Omental fat pad (tissue), 4 donors: ENCODE measurements at places on chromosomes 13 and 19.

- no peak for DNase-seq
These were observed 53.1 kb downstream of the ATP7B start for GRCh38 chr13:51958217-51958547.

DNA sequence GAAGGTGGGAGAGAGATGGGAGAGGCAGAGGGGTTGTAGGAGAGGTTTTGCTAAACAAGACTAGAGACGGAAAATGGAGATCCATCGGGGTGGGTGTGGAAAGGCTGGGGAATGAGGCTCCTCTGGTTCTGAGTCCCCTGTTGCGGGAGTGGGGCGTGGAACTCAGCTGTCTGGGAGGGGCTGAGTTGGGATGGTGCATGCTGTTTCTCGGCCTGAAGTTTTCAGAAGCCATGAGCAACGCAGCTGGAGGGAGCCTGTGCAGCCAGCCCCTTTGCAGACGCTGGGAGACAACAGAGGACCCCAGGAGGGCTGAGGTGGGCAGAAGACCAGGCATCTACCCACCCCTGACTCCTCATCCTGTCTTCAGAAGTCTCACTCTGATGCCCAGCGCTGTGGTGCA lies 7.4 kb upstream of the GIPR start:
- no peak for DNase-seq

DNA sequence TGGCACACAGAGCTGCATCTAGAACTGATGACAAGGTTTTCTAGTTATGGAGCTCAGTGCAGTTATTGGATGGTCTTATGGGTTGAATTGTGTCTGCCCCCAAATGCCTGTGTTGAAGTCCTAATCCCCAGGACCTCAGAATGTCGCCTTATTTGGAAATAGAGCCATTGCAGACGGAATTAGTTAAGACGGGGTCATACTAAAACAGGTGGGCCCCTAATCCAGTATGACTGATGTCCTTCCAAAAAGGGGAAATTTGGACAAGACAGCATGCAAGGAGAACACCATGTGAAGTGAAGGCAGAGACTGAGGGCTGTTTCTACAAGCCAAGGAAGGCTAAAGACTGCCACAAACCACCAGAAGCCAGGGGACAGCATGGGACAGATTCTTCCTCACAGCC lies 148.7 kb downstream of the KCTD12 start:
- no peak for DNase-seq

- DNase-seq = no peak
These were observed 82.7 kb downstream of the ATP11A start for GRCh38 chr13:112772539-112772909.

GRCh38 chr19:56110515-56111448 lies 10.3 kb downstream of the ZNF787 start:
- DNase-seq = no peak

DNA sequence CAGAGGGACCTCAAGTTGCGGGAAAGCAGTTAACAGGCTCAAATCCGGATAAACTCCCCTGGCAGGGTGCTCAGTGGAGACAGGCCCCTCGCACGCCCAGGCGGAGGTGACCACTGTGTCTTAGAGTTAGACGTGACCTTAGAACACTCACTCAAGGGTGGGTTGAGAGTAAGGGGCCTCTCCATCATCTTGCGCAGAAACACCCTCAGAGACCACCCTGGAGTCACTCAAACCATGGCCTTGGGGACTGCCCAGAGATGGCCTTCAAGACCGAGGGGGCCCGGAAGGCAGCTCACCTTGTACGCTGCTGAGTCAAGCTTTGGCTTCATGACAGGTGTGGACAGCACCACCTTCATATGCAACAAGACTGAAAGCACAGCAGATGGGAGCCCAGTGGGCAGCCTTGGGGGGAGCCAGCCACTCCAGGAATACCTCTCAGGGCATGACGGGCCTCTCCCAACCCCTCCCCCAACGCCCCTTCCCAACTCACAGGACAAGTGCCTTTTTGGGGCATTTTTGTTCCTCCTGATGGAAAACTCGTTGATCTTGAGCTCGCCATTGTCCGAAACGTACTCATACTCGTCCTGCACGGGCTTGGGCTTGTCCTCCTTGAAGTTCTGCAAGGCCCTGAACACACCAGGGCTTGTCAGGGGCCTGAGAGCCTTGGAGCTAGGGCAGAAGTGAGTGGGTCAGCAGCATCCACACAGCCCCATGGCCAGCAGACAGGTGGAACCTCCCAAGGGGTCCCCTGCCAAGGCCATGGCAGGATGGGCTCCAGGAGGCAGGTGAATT lies 229.2 kb downstream of the TUBA3C start:
- no peak for DNase-seq

- DNase-seq = peak; percentile 83
These were observed 2.9 kb downstream of the NUMBL start for GRCh38 chr19:40687525-40688016.

DNA sequence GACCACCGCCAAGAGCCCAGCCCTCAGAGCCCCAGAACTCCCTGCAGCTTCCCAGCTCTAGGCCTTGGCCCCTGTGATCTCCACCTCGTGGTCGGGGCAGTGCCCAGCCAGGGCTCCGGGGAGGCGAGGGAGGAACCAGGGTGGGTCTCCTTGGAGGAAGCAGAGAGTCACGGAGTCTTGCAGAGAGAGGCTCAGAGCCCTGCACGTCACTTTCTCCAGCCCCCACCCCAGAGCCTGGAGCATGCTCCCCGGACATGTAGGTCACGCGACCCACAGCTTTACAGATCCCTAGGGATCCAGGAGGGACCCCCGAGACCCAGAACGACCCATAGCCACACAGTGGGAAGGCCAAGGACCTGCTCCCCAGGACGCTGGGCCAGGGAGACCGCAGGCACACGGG lies 11.9 kb downstream of the GADD45B start:
- no peak for DNase-seq

DNA sequence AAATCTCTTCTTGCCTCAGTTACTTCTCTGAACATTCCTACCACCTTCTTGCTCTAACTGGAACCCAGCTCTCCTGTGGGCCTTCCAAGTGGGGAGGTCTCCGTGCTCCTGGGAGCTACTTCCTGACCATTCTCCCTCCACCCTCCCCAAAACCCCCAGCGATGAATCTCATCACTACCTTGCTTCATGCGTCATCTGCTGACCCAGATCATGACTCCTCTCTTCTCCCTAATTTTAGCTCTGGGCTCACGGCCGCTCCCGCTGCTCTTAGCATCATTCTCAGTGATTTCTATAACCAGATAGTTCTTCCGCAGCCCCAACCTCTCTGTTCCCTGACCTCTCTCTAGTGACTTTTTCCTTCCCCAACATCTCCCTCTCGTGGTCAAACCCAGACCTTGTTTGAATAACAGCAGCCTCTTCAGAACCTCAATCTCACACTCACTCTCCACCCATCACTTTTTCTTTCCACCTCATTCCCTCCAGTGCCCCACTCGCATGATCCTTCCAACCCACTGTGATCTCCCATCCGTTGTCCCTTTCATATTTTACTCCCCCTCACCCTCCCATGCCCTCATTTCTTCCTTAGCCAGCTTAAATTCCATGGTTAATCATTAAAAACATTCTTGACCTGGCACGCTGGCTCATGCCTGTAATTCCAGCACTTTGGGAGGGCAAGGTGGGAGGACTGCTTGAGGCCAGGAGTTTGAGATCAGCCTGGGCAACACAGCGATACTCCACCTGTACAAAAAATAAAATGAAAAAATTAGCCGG lies 21.8 kb downstream of the MRPS12 start:
- no peak for DNase-seq
